ENCODE measurements at places on chromosomes 5 and 9. TPM values are rescaled to one million over a fixed set of nuclear protein-coding genes. Genes with fewer than 3 reads are reported as not detected.

Gene MEIKIN
- not detected for total RNA-seq

Gene RNF208
- total RNA-seq = 0.43 TPM

Gene OR1J2
- not detected for total RNA-seq

Gene SLCO6A1
- not detected for total RNA-seq

Gene TMOD1
- 1.2 TPM for total RNA-seq

Gene PCDHA1
- total RNA-seq = not detected

Gene DMRT2
- total RNA-seq = not detected

Gene NR4A3
- total RNA-seq = under 0.01 TPM

Gene C9orf50
- total RNA-seq = not detected

Gene RANBP17
- total RNA-seq = 8.0 TPM

Gene TSSK1B
- not detected for total RNA-seq

Gene PCDHA9
- total RNA-seq = 0.07 TPM

Gene IFNA2
- total RNA-seq = not detected

Gene TMEM174
- total RNA-seq = not detected

Gene SAXO1
- total RNA-seq = not detected

Gene MZB1
- total RNA-seq = not detected
